ENCODE measurements at places on chromosomes 2 and 18.

- DNase-seq, result no peak
These were observed 2.3 kb upstream of the ALPP start for GRCh38 chr2:232376260-232376659.

- DNase-seq, result no peak
These were observed 13.2 kb upstream of the ILKAP start for GRCh38 chr2:238216651-238217184.

DNA sequence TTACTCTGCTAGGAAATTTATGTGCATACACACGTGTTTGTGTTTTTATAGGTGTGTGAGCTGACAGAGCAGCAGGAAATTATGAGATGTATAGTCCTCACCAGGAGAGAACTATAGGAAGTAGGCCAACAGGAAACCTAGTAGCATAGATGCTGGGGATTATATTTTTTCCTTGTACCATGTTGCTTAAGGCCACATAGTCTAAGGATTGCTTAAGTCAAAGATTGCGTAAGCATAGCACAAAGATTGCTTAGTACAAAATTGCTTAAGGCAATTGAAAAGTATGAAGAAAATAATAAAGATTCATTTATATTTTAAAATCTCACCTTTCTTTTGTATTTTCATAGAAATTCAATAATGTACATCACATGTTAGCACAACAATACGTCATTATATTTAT lies 18.7 kb upstream of the CCDC102B start:
- no peak for DNase-seq

GRCh38 chr2:205133544-205133943 lies 548.8 kb upstream of the NRP2 start:
- no peak for DNase-seq

- DNase-seq, result no peak
These were observed 22.6 kb upstream of the RNF125 start for GRCh38 chr18:31996007-31996406.

DNA sequence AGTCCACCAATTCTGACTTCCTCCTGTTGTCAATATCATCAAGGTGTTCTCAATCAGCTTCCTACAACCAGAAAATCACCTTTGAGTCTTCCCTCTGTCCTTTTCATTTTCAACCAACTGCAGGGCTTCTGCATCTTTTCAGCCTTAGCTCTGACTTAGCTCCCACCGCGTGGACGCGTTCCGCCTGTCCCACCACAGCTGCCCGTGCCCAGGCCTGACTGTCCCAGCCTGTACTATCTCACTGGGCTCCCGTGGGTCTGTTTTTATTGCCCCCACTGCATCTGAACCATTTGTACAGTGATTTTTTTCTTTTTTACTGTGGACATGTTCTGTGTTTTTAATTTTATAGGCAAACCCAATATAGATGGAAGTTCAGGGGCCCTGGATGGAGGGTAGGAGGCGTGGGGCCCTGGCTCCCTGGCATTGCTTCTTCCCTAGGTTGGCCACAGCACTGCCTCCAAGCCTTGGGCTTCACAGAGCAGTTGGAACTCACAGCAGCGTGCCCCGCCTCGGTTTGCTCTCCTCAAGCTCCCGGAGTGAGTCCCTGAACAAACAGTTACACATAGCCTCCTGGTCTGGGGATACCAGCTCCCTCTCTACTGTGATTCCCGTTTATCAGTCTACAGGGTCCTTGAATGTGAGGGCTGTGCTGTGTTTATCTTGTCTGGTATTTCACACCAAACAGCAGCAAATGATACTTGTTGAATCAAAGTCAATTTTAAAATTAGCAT lies 280.6 kb upstream of the PXDN start:
- no peak for DNase-seq

DNA sequence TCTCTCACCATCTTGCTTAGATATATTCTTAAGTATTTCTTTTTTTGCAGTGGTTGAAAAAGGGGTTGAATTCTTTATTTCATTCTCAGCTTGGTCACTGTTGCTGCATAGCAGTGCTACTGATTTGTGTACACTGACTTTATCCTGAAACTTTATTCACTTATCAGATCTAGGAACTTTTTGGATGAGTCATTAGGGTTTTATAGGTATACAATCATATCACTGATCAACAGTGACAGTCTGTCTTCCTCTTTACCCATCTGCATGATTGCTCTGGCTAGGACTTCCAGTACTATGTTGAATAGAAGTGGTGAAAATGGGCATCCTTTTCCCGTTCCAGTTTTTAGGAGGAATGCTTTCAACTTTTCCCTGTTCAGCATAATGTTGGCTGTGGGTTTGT lies 6.5 kb downstream of the STARD6 start:
- no peak for DNase-seq

Data from CD4-positive, alpha-beta T cell treated with Interferon gamma for 1 hour (primary cell).